Activated CD4-positive, alpha-beta T cell treated with anti-CD3 and anti-CD28 coated beads, Interleukin-2, amount 10 ng/mL, durations not matched to agents 7 days and 5 days (primary cell): ENCODE measurements at places on chromosomes 5 and 9.

GRCh38 chr5:25862276-25862675 is 1176.1 kb downstream of the CDH9 start:
- no peak overlapping the region for H3K27ac ChIP-seq
- no peaks in the 10 kb centered on the region for H3K27me3 ChIP-seq
- no peak for DNase-seq
- no peaks in the 10 kb centered on the region for H3K36me3 ChIP-seq

DNA sequence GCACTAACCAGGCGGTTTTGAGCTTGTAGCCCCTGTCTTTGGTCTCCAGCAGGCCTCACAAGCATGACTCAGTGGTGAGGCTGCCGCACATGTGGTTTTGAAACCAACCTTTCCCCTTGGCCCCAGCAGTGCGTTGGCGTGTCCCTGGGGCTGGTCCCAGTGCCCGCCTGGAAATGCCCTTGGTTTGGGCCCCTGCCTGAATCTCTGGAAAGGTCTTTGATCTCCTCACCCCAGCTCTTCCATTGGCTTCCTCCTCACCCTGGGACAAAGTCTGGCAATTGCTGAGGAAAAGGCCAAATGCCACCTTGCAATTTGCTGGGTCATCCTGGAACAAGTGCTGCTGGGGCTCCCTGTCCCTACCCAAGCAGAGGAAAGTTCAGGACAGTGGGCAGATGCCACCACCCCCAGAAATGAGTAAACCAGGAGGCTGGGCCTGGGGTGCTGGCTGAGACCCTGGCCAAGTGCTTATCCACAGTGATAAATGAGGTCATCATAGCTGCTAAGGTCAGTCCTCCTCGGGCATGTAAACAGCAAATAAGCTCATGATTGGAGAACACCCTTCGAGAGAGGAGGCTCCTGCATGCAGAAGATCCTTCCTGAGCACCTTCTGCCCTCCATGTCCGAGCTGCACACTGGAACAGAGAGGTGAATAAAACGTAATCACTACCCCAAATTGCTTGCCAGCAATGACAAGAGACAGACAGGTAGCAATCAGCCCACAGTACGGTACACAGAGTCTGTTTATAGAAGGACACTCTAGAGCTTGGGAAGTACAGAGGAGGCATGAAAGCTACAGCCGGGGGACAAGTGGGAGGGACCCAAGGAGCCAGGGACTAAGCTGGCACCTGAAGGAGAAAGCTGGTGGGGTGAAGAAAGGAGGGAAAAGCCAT is 98.9 kb upstream of the CPEB4 start:
- no peak for DNase-seq
- no peaks in the 10 kb centered on the region for H3K27me3 ChIP-seq
- peaks cover 4% of the 10 kb centered on the region for H3K4me1 ChIP-seq
- H3K36me3 ChIP-seq: no peaks in the 10 kb centered on the region

GRCh38 chr5:44183753-44184152 is 205.5 kb downstream of the FGF10 start:
- no peak overlapping the region for H3K4me3 ChIP-seq
- H3K4me1 ChIP-seq: no peaks in the 10 kb centered on the region
- no peak for DNase-seq

DNA sequence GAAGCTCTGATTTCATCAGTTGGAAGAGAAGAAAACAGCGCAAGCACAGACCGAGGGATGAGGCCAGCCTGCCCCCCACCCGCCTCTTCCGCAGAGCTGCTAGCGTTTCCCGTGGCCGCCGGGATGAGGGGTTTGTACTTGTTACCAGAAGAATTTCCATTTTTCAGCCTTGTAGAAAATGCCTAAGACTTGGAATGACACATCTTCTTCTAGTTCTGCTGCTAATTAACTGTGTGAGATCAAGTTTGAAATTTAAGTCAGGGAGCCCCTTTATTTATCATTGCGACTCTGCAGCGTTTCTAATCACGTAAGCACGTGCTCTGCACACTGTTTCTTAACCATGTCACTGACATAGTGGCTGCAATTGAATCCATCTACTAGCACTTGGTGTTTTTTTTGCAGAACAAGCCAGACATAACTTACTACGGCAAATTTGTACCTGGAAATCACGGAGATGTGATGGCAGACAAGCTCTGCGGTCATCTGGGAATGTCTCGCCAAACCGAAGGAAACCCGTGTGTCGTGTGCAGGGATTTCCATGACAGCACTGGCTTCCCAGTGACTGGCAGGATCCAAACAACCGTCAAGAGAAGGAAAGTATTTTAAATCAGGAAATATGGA is 41.8 kb upstream of the ROR2 start:
- no peak overlapping the region for H3K27ac ChIP-seq
- DNase-seq: no peak
- peaks cover 22% of the 10 kb centered on the region for H3K27me3 ChIP-seq
- no peak overlapping the region for H3K4me3 ChIP-seq
- no peaks in the 10 kb centered on the region for H3K36me3 ChIP-seq
- H3K4me1 ChIP-seq: no peaks in the 10 kb centered on the region

GRCh38 chr9:70525519-70525918 is 111.1 kb upstream of the KLF9 start:
- no peak overlapping the region for H3K27ac ChIP-seq
- H3K36me3 ChIP-seq: peaks cover 13% of the 10 kb centered on the region

DNA sequence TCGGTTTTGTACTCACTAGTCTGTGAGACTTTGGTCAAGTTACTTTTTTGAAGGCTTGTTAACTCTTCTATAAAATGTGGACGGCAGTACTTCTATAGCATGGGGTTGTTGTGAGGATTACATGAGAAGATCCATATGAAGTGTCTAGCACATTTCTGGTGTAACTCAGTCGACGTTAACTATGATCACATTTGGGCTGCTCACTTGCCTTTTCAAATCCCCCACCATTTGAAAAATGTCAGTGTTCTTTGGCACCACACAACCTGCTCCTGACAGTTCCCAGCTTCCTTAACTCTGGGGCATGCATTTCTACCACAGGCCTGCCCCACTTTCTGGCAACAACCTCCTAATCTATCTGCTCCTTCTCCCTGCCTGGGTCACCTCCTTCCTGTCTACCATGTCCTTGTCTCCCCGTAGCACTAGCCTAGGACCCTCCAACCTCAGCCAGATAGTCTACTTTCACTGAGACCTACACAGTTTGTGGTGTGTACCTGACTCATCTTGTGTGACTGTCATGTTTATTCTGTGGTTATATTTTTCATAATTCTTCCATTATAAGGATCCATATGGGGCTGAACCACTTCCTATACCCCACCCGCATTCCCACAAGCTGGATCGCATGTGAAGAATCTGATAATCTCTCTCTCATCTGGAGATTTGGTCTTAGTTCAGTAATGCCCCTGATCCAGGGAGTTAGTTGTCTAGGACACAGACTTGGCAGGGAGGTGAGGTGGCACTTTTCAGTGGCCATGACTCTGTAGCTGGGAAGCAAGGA is 30.2 kb upstream of the BASP1 start:
- no peaks in the 10 kb centered on the region for H3K4me1 ChIP-seq
- no peak overlapping the region for H3K27ac ChIP-seq
- no peaks in the 10 kb centered on the region for H3K27me3 ChIP-seq
- H3K36me3 ChIP-seq: no peaks in the 10 kb centered on the region
- DNase-seq: no peak

DNA sequence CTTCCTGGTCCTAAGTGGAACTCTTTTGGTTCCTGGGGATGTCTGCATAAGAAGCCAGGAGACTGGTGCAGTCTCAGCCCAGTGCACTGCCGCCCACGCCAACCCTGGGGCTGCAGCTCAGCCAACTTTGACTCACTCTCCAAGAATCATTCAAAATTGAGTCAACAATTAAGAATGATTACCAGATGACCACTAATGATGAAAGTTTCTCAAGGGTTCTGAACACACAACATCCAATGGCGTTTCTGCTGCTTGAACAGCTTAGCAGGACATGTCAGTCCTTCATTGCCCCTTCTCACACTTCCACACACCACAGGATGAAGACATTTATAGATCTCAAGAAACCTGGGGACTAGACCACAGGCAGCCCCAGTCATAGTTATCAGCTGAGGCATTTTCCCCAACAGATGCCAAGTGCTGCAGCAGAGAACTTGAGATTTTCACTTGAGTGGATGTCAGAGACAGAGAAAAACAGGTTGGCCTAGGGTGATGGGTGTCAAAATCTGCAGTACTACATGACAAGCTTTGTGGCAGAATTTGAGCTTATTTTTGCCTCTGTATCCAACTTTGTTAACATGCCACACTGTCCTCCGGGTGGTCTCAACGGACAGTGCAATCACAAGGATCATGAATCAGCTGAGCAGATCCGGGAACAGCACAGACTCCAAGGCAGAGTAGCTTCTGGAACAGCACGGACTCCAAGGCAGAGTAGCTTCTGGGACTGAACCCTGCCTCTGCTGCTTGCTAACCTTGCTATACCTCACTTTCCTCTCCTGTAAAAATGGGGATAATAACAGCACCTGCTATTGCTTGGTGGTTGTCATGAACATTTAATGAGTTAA is 356.1 kb downstream of the SPOCK1 start:
- H3K4me1 ChIP-seq: no peaks in the 10 kb centered on the region
- no peaks in the 10 kb centered on the region for H3K27me3 ChIP-seq
- no peak overlapping the region for H3K4me3 ChIP-seq
- no peaks in the 10 kb centered on the region for H3K36me3 ChIP-seq
- no peak for DNase-seq
- no peak overlapping the region for H3K27ac ChIP-seq

- no peak overlapping the region for H3K4me3 ChIP-seq
- H3K27ac ChIP-seq: no peak overlapping the region
- H3K36me3 ChIP-seq: no peaks in the 10 kb centered on the region
- H3K27me3 ChIP-seq: peaks cover 16% of the 10 kb centered on the region
Measured at GRCh38 chr9:126703002-126703865, 89.5 kb downstream of the LMX1B start.

- peaks cover 12% of the 10 kb centered on the region for H3K4me1 ChIP-seq
- no peak overlapping the region for H3K27ac ChIP-seq
- H3K27me3 ChIP-seq: no peaks in the 10 kb centered on the region
Measured at GRCh38 chr9:83933790-83934189, 12.6 kb upstream of the KIF27 start.

GRCh38 chr9:109391176-109391575 is 70.3 kb upstream of the EPB41L4B start:
- H3K4me1 ChIP-seq: no peaks in the 10 kb centered on the region
- peaks cover 21% of the 10 kb centered on the region for H3K27me3 ChIP-seq
- no peak for DNase-seq
- H3K4me3 ChIP-seq: no peak overlapping the region

DNA sequence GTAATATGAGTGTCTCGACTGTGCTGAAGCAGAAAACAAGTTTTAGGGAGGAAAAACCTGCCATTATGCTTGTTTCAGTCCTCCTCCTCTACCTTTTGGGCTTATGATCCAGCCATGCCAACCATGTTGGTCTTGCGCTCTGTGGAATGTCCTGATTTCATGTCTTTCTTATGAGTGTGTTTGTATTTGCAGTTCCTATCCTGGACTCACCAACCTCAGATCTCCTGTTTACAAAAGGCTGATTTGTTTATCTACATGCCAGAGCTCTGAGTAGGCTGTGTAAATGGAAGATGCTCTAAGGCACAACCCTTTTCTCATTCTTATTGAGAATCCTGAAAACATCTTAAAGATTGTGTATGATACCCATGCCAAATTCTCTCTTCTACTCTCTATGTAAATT is 138.6 kb downstream of the ARHGEF28 start:
- no peaks in the 10 kb centered on the region for H3K4me1 ChIP-seq
- no peak overlapping the region for H3K27ac ChIP-seq
- H3K36me3 ChIP-seq: no peaks in the 10 kb centered on the region
- no peak for DNase-seq

DNA sequence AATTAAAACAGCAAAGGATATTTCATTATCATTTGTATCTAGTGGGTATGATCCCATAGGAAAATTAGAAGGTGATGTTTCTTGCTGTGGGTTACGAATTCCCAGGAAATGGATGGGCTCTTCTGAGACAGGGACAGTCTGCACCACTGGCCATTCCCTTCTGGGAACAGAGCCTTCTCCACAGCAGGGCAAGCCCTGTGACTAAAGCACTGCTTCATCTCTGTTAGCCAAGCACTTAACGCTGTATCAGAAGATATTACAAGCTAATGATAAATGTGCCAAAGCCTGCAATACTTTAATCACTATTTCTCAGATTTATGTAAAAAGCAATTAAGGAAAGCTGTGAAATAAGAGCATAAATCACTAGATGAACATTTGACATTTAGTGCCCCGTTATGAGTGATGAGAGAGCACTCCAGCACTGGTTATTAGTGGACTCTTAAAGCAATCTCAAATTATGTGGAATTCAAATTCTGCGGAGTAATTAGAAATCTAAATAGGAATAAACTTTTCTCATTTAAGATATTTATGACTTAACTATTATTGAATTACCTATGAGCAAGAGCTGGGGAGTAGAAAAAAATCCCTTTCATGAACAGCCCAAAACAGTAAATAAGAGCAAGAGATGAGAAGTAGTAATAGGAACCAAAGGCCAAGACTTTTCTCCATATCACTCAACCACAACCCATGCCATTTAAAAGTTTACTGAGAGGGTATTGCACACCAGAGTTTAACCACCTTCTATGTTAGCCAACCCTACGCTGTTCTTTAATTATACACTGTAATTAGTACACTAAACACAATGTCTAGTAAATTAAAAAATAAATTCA is 49.2 kb downstream of the FAM240B start:
- H3K27me3 ChIP-seq: no peaks in the 10 kb centered on the region
- H3K27ac ChIP-seq: no peak overlapping the region
- H3K36me3 ChIP-seq: no peaks in the 10 kb centered on the region
- H3K4me3 ChIP-seq: no peak overlapping the region

GRCh38 chr9:74771262-74771585 is 116.5 kb downstream of the TRPM6 start:
- H3K4me3 ChIP-seq: no peak overlapping the region
- H3K4me1 ChIP-seq: peaks cover 3% of the 10 kb centered on the region
- no peak overlapping the region for H3K27ac ChIP-seq
- no peaks in the 10 kb centered on the region for H3K36me3 ChIP-seq
- DNase-seq: no peak

- DNase-seq: peak; percentile 51
- H3K4me3 ChIP-seq: no peak overlapping the region
- no peaks in the 10 kb centered on the region for H3K36me3 ChIP-seq
- H3K4me1 ChIP-seq: no peaks in the 10 kb centered on the region
Measured at GRCh38 chr9:96317335-96317980, 15.5 kb upstream of the HSD17B3 start.

DNA sequence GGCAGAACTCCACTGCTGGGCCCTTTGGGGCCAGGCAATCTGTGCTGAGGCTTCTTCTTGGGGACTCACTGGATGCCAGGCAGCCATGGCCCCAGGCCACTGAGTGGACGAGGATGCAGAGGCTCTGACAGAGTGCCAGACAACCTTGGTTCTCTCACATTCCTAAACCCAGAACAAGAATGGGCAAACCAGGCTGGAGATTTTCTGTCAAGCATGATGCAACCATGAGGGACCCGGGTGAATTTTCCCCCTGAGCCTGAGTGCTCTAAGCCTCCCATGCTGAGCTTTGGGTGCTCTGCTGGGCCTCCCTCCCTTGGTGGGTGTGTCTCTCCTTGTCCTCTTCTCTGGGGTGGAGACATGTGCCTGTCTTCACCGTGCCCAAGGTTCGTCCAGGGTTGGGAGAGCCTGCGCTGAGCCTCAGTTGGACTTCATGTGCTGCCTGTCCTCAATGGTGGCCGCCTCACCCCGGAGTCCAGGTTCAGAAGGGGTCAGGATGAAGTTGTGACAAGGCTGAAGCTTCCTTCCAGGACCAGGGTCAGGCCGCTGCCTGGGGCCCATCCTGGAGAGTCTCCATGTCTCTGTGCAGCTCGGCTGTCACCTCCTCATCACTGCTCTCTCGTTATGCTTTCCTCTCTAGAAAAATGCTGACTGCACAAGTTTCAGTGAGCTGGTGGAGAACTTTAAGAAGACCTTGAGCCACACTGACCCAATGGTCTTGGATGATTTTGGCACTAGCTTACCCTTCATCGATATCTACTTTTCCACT is 24.1 kb downstream of the PITX1 start:
- no peaks in the 10 kb centered on the region for H3K36me3 ChIP-seq
- no peaks in the 10 kb centered on the region for H3K4me1 ChIP-seq
- H3K27ac ChIP-seq: no peak overlapping the region
- no peak overlapping the region for H3K4me3 ChIP-seq
